ENCODE measurements at places on chromosomes 13 and 19. TPM values are rescaled to one million over a fixed set of nuclear protein-coding genes. Genes with fewer than 3 reads are reported as not detected.

GRCh38 chr19:31555634-31556215, 206.5 kb upstream of the TSHZ3 start:
- DNase-seq: no peak

GRCh38 chr19:40053491-40053890, 2.5 kb downstream of the ZNF780B start:
- DNase-seq: no peak

DNA sequence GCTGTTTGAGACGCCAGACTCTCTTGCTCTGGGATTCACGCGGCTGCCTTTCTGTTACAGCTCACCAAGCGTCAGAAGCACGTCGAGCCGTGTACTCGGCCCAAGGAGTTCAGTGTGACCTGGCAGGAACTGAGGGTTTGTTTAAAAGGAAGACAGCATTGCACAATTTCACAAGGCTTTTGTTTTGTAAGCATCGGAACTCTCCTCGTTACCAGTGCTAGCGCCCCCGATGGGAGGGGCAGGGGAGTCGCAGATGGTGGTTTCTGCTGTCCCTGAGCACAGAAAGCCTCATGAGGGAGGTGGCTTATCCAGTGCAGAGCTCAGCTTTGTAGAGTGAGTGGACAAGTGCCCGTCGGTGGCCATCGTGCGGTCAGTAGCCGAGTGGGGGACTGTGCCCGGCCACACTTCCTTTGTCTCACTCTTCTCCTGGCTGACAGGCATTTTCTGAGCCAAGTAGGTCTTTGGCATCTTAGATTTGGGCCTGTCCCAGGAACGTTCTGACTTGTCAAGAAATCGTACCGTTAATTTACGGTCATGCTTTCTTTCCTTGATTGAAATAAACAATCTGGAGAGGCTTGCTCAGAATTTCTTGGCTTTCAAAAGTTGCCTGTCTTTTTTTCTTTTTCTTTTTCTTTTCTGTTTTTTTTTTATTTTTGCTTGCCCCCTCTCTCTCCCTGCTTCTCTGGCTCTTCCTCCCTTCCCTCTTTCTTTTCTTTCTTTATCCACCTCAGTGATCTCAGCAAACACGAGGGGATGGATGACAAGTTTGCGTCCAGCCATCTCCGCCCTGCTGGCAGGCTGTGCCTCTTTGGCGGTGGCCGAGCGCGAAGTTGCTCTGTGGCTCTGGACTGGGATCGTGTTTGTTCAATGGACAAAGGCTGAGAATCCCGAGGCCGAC, 7.7 kb downstream of the KDM4B start:
- DNase-seq: peak; percentile 85

- DNase-seq: no peak
Observed at GRCh38 chr19:18408053-18408476, 10.6 kb upstream of the LRRC25 start.

DNA sequence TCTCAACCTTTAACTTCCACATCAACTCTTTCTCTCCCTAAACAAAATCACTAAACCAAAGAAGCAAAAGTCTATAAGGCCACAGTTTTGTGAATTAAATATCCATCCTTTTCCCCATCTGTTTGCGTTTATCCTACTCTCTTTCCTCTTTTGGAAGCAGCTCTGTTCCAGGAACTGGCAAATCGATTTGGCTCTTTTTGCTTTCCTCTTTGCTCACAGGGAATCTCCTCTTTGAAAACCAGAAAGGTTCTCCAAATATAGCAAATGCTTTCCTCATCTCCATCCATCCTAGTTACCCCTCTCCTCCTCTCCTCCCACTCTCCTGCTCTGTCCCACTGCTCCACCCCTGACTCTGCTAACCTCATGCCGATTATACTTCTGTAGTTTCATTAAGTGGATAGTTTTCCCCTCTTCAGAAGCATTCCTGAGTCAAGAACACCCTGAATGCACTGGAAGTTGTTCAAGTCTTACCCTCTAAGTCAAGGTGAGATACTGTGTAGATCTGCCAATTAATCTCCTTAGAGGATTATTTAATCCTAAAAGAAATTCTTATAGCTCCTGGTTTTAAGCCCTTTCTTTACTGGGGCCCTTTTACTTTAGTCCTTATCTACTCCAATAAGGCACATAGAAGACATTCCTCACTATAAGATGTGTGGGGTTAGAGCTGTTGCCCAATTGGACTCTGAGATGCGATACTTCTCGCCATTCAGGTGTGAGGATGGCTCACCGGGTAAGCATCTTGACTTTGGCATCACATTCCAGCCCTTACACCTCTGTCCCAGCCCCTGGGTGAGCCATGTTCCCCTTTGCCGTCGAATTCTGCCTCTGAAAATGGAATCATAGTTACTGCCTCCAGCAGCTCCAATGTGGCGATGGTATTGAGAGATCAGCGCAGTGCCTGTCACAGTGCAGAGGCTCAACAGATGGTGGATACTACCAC, 67.6 kb downstream of the COL4A2 start:
- DNase-seq: no peak

- no peak for DNase-seq
Observed at GRCh38 chr19:19656451-19657396, 6.8 kb downstream of the ATP13A1 start.

DNA sequence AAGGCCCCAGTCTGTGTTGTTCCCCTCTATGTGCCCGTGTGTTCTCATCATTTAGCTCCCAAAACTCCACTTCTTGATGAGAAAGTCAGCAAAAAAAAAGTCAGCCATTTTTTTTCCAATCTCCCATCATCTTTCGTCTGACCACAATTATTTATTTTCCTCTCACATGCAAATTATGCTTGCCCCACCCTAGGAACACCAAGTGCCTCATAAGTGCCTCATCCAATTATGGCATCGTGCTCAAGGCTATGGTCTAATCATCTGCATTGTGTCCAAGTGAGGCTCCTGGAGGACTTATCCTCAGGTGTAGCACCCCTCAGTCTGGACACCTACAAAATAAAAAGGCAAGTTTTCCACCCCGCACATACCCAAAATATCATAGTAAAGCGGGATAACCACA, 20.8 kb upstream of the IPO5 start:
- DNase-seq: no peak

The SYT5 gene
- polyA plus RNA-seq: 1.2 TPM

The FAM83E gene
- 11.4 TPM for polyA plus RNA-seq

The EXOC3L2 gene
- polyA plus RNA-seq: 2.8 TPM

The GFY gene
- not detected for polyA plus RNA-seq

The ZNF175 gene
- polyA plus RNA-seq: 17.9 TPM

The SAMD4B gene
- polyA plus RNA-seq: 128 TPM

The CD79A gene
- polyA plus RNA-seq: 1.3 TPM
